ENCODE measurements at places on chromosomes 16 and 17. TPM values are rescaled to one million over a fixed set of nuclear protein-coding genes. Genes with fewer than 3 reads are reported as not detected.

The MYLK3 gene
- 0.16 TPM for total RNA-seq

The ACSM2B gene
- total RNA-seq, result not detected

The CLEC18C gene
- not detected for total RNA-seq

The TP53TG3F gene
- not detected for total RNA-seq

The CCDC102A gene
- 23.2 TPM for total RNA-seq

The TEX14 gene
- total RNA-seq, result under 0.01 TPM
